Femur (tissue), 1 donor: ENCODE measurements at places on chromosomes 6 and 20.

GRCh38 chr6:118786596-118787453 is 107.1 kb upstream of the ASF1A start:
- DNase-seq: no peak

- DNase-seq: no peak
Measured at GRCh38 chr20:64160526-64161355, 3.5 kb upstream of the MYT1 start.

GRCh38 chr6:72316675-72317380 is 305.0 kb upstream of the KCNQ5 start:
- no peak for DNase-seq

- no peak for DNase-seq
Measured at GRCh38 chr6:75438442-75439116, 55.0 kb downstream of the FILIP1 start.

DNA sequence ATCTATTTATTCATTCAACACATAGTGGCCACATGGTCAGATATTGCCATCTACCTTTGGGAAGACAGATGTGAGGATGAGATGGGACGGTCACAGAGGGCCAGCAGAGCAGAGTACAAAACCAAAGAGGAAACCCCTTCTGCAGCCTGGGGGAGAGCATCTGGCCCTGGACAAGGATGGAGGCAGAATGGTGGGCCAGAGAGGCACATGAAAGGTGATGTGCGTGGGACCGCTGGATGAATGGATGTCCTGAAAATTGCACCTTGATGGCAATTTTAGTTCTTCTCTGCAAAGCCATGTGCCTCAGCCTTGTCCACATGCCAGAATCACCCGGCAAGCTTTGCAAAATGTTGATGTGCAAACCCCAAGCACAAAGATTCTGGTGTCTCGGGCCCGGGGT is 77.4 kb upstream of the CD93 start:
- no peak for DNase-seq

DNA sequence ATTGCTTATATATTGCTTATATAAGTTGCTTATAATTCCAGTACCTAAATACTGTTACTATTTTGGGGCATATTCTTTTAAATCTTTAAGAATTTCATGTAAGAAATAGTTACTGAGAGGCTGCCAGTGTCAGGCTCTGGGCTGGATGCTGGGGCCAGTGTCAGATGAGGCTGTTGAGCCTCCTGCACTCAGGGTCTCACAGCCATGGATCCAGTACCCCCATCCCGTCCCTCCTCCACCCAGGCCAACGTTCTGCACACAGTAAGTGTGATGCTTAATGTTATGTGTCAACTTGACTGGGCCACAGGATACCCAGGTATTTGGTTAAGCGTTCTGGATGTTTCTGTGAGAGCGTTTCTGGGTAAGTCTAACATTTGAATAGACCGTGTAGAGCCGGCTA is 119.5 kb upstream of the PMEPA1 start:
- no peak for DNase-seq

DNA sequence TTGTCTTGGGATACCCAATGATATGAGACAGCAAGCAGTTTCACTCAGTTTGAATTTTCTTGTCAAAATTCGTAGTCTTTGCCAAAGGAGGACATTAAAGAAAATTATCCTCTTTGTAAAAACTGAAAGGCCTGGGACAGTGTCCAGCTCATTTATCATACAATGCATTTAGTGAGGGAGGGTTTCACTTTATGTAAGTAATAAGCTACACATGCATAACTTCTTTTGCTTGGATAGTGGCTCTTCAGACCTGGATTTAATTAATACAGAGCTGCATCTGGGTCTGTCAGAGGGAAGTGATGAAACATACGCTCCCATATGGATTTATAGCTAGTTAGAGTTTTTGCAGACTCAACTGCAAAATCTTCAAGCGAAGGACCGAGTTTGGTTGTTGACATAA is 175.6 kb downstream of the PHACTR1 start:
- no peak for DNase-seq

- no peak for DNase-seq
Measured at GRCh38 chr6:6221787-6222535, 98.5 kb downstream of the F13A1 start.

DNA sequence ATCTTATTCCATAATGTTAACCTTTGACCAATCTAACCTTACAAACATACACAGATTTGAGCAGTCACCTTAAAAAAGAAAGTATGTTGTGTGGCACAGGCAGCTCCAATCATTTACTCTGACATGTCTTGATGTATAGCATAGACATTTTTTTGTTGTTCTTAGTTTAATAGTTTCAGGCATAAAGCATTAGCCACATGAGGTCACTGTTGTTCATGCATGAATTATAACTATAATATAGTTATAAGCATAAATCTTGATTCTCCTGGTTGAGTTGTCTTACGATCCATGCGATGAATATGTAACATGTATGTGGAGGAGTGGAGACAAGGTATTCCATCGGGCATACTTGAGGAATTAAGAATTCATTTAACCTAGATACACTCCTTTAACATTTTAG is 26.1 kb upstream of the NKAIN2 start:
- no peak for DNase-seq

DNA sequence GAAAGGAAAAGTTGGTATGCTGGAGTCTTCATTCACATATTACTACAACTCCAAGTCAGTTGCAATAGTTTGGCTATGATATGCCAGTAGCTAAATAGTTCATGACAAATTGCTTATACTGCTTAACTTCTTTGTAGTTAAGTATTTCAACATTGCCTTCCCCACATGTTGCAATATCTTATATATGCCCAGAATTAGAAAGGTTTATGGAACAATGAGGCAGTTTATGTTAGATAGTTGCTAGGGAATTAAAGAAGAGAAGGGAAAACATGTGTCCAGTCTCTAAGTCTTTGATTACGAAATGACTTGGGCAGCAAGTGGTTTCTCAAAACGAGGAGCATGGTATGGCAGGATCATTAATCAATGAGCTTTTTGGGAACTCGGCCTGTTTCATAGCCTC is 145.8 kb downstream of the PLCB4 start:
- no peak for DNase-seq

- DNase-seq: no peak
Measured at GRCh38 chr6:111586554-111586953, 19.1 kb downstream of the TRAF3IP2 start.

DNA sequence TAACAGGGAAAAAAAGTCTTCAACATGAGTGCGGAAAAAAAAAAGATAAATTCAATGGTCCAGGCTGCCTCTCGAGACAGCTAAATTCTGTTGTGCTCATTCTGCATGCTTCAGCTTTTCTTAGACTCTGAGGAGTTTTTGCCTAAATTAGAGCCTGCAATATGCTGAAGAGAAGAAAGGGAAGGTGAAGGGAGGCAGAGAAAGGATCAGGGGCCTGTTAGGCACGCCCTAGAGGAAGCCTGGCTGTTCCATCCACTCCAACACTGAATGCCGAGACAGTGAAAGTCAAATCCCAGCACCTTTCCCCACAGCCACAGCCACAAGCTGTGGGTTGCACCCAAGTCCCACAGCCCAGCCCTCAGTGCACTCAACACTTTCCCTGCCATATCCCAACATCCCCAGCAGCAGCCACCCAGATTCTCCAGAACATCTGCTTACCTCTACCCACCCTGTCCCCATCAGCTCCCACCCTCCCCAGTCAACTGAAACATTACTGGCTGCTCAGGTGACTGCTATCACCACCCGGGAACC is 37.3 kb downstream of the PREX1 start:
- DNase-seq: no peak

- peak; percentile 94 for DNase-seq
Measured at GRCh38 chr20:31485450-31486339, 10.6 kb downstream of the REM1 start.

DNA sequence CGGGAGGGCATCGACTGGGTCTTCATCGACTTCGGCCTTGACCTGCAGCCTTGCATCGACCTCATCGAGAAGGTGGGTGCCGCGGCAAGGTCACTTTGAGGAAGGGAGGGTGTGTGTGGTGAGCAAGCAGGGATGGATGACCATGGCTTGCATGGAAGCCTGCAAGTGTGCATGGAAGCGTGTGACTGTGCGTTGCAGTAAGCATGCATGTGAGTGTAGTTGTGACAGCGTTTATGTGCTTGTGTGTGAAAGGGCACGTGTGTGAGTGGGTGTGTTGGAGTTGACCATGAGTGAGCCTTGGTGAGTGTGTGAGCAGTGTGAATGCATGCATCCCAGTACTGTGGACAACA is 32.5 kb downstream of the MYH7B start:
- DNase-seq: no peak

- DNase-seq: no peak
Measured at GRCh38 chr6:49739423-49739822, 4.8 kb downstream of the CRISP3 start.

GRCh38 chr20:38345643-38346042 is 639 bp upstream of the LBP start:
- no peak for DNase-seq

DNA sequence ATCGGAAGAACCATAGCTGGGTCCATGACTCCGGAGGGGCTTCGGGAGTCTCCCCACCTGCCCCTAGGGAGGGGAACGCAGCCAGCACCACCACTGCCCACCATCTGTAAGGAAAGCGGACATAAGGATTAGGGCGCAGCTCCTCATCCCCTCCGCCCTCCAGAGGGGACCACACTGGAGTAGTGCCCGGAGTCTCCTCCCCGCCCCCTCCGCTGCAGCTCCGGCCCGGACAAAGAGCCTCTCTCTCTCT is 628 bp downstream of the SLC35B2 start:
- no peak for DNase-seq

DNA sequence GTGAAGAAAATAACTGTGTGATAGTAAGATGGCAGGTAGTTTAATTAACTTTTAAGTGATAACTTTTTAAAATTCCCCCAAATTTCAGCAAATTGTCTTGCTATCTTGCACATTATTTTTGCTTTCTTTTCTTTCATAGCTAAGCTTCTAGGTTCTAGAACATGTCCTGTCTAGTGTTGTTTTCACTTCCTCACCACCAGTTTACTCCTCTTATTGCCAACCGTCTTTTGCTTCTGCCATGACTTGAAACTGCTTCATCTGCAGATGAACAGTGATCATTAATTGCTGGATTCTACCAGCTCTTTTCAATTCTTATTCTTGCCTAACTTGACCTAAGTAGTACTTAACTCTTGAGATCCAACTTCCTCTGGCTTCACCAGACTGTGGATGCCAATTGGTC is 137.8 kb downstream of the CENPW start:
- no peak for DNase-seq

DNA sequence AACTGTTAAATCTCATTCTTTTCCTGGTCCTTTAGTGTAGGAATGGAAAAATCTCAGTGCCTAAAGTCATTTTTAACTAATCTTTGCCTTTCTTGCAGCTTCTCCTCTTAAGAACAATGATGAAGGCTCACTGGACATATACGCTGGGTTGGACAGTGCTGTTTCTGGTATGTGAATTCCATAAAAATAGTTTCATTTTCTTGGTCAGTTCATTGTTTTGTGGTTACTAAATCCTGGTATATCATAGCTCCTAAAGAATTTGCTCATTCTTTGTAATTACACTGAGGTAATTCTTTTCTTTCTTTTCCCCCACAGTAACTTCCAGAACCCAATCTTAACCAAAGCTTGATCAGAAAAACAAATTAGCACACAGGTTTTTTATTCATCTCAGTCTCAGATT is 23.4 kb downstream of the CASP8AP2 start:
- DNase-seq: no peak

- DNase-seq: no peak
Measured at GRCh38 chr6:4212588-4212987, 77.2 kb upstream of the ECI2 start.

GRCh38 chr6:115524821-115525220 is 535.9 kb downstream of the FRK start:
- DNase-seq: no peak

GRCh38 chr6:136344420-136344819 is 54.8 kb upstream of the BCLAF1 start:
- DNase-seq: no peak

GRCh38 chr20:62951896-62952372 is 575 bp upstream of the SLC17A9 start:
- DNase-seq: no peak

DNA sequence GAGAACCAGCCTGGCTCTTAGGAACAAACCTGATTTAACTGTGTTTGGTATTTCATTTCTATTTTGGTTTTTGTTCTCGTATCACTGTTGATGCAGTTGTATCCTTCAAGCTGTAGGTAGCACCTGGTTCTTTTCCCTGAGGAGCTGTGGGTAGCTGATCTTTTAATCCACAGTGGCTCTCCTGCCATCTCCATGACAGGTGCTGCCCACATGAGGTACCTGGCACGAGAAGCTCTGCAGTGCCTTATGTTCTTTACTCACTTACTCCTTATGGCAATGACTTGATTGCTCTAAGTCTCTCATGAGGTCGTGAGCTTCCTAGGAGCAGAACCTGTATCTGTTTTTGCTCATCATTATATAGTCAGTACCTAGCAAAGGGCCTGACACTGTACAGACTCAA is 74.3 kb upstream of the EMILIN3 start:
- DNase-seq: no peak

DNA sequence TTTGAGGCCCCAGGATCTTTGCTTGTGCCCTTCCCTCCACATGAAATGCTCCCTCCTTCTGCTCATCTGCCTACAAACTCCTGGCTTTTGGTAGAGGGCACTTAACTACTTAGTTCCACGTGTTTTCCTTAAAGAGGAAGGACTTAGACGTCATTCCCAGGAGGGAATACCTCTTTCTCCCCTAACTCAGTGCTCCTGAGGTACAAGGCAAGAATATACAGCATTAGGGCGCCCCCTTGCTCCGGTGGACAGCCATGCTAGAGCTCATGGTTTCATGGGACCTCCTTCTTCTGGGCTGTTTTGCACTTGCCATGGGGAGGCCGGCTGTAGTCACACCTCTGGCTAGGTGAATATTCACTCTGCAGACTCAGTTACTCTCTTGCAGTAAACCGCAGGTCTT is 93.8 kb upstream of the LY86 start:
- peak; percentile 46 for DNase-seq

GRCh38 chr6:140988780-140989179 is 1143.9 kb upstream of the GJE1 start:
- no peak for DNase-seq

- no peak for DNase-seq
Measured at GRCh38 chr20:24382331-24382730, 87.1 kb upstream of the SYNDIG1 start.

DNA sequence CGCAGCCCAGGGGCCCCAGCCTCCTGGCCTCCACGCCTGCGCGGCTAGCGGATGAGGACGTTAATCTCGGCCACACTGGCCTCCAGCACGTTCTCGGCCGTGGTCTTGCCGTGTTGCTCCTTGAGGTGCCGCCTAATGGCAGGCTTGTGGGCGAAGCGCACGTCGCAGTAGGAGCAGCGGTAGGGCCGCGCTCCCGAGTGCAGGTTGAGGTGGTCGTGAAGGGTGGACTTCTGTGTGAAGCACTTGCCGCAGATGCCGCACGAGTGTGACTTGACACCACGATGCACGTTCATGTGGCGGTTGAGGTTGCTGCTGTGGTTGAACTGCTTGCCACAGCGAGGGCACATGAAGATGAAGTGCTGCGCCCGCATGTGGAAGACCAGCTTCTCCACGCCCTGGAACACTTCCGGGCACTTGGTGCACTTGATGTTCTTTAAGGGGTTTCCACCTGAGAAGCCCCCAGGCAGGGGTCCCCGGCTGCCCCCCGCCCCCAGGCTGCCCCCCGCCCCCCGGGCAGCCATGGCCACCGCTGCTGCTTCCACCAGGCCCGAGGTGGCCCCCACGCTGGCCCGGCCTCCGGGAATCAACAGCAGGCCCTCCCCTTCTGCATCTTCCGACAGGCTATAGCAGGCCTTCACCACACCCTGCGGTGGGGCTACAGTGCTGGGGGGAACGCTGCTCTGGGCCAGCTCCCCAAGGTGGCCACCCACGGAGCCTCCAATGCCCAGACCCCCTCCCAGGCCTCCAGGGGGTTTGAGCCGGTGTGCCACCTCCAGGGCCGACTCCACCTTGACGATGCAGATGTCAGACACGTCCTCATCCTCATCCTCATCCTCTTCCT is 1.8 kb downstream of the ZBTB12 start:
- no peak for DNase-seq

- no peak for DNase-seq
Measured at GRCh38 chr6:169075915-169076654, 177.6 kb downstream of the THBS2 start.
